ENCODE measurements at places on chromosomes 12 and 14.

DNA sequence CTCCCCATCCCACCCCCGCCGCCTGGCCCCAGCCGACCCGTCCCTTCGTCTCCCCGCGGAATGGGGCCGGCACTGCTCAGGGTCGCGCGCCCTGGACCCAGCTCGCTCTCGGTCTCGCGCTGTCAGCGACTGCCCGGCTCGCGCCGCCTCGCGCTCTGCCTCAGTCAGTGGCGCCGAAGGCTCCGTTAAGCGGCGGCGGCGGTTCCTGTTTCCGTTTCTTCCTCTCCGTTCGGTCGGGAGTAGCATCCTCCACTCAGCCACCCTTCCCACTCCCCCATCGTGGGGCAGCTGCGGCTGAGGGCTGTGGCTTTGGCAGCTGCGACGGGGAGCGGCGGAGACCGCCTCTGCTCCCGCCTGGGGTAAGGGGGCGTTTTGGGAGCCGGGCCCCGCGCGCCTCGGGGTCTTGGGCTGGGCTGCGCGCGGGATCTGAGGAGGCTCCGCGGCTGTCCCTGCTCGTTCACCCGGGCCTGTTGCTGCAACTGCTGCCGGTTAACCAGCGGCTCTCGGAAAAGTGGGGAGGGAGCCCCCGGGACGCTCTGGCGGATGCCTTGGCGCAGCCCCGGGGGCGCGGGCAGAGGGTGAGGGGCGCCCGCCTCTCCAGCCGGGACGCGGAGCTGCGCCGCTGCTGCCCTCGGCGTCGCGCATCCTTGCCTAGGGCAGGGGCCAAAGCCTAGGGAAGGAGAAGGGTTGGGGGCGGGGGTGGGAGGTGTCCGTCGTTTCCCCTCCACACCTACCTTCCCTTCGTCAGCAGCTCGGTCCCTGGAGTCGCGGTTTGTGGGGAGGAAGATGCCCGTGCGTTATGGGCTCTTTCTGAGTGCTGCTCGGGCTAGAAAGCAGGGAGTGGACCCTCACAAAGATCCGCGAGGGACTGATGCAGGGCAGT, 567 bp downstream of the FUT8 start:
- DNase-seq: peak; percentile 66

GRCh38 chr12:7656121-7656520, 9.6 kb downstream of the APOBEC1 start:
- no peak for DNase-seq

GRCh38 chr12:91763654-91764370, 381.8 kb downstream of the BTG1 start:
- no peak for DNase-seq

DNA sequence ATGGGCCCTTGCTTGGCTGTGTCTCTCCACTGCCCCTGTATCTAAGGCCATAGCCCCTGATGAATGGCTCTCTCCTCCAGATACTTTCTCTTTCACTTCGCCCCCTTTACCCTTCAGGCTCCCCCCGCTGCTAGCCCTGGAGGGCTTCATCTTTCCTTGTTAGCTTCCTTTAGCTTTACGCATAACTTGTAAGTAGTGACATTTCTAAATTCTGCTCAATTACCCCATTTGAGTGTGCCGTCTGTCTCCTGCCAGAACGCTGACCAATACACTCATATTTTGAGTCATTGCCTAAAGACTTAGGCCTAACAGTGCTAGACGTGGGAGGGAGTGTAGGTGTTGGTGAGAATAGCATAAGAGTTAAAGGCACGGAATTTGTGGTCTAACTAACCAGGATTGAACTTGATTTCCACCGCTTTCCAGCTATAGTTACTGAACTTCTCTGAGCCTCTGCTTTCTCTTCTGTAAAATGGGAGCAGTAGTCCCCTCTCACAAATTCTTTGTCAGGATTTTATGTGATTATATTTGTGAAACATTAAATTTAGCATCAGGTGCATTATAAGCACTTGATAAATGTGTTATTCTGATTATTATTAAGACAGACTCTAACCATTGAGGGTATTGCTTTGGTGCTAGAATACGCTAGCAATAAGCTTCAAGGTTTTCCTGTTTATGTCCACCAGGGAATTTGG, 129.3 kb downstream of the ZFP36L1 start:
- DNase-seq: no peak

DNA sequence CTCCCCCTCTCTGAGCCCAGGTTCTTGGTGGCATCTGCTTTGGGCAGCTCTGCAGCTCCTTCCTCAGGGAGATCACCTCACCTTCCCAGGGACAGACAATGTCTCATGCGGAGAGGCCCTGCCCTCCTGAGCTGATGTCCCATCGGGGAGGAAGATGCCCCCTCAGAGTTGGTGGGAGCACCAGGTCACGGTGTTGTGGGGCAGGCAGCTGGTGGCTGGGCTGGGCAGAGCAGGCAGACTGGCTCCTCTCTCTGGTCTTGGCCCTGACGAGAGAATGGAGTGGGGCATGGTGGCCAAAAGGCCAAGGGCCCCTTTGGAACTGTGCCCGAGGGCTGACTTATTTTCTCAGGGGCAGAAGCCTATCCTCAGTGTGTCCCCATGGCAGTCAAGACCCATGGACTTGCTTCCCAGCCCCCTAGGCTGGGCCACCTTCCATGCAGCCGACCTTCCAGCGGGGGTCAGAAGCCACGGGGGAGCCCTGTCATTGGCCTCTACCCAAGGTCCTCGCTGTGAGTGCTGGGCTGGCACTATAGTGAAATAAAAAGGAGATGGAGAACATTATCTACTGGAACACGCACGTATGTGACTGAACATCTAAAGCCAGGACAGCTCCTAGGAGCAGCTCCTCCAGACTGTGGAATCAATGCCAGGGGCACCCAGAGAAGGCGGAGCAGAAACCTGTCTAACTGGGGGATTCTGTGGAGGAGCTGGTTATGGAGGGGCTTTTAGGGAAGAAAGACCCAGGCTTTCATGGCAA, 21.9 kb downstream of the PPP2R5C start:
- DNase-seq: no peak

DNA sequence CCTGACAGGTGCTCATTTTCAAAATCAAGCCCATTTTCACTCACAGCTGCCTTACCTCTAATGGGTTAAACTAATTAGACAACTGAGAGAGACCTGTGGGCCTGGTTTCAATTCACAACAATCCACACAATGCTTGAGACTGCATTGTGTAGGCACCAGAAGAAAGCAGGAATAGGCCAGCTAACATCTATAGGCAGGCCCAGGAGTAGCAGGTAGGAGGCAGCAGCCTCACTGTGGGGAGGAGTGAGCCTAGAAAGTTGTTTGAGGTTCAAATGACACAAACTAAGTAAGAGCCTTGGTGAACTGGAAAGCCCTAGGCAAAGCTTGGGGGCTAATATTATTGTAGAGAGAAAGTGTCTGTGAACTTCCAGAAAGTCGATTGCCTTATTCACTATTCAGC, 289.5 kb upstream of the CCDC196 start:
- DNase-seq: no peak

DNA sequence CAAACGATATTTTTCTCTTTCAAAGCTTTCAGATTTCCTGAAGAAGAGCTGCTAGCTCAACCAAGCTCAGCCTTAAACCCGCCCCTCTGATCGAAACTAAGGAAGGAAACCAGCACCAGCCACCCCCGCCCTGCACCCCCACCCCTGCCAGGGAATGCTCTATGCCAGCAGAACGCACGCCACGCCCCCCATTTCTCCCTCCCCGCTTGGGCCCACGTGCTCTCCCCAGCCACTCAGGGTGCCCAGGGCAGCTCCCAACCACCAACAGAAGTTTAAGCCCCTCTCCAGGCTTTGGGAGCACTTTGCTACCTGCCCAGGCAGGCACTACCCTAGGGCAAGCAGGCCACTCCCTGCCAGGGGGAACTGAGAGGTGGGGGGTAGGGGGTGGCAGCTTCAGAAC, 18.8 kb upstream of the KRT78 start:
- no peak for DNase-seq

DNA sequence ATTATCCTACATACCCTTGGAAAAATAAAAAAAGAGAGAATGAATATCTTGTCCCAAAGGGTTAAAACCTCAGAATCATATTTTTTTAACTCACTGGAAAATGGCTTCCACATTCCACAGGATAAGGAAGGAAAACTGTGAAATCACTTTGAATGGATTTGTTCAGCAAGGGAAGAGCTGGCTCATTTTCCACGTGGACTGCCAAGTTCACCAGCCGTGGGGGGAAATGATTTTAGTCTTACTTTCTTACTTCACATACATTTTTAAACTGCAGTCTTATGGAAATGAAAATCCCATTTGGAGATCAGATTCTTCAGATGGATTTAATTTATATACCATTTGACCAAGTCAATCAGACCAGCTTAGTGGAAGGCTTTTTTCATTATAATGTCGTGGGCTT, 29.9 kb upstream of the AEBP2 start:
- no peak for DNase-seq

DNA sequence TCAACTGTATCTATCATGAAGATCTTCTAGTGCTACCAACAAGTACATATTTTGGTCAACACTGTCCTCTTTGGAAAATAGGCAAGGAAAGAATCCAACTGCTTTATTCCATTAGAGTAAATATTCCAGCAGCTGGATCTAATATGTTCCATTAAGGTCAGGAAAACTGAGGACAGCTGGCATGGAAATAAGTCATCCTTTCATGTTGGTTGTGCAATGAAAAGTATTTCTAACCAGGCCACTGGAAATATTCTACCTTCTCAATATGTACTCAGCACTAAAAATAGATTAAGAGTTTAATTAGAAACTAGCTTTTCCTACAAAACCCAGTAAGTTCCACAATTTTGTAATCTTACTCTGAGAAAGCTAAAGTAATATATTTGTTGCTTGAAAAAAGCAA, 19.6 kb downstream of the HIGD1C start:
- no peak for DNase-seq

Data from activated naive CD4-positive, alpha-beta T cell (primary cell).